ENCODE measurements at places on chromosomes 2 and 18.

DNA sequence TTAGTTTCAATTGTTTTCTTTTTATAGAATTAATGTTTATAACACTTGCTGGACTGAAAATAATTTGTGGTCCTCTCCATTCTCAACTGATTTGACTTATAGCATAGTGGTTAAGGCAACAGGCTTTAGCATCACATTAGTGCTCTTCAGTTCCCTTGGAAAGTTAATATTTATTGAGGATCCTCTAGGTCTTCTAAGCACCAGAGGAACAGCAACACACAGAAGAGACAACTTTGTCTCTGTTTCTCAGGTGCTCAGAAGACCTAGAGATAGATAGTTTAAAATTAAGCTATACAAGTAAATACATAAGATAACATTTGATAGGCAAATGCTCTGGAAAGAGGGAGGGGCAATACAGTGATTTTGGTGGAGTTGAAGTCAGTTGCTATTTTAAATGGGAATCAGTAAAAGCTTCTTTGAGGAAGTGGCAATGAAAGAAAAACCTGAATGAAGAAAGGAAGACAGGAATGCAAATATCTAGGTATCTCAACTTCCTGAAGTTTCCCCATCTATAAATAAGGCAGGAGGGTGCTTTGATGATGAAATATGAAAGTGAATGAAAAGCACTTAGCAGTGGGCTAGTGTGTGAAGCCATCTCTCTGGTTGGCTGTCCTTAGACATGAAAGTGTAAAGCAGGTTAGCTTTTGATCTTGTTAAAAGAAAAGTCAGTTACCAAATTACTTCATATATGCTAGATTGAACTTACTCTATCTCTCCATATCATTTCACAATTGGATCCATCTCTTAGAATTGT lies 7.9 kb downstream of the NEUROD1 start:
- no peak for DNase-seq

DNA sequence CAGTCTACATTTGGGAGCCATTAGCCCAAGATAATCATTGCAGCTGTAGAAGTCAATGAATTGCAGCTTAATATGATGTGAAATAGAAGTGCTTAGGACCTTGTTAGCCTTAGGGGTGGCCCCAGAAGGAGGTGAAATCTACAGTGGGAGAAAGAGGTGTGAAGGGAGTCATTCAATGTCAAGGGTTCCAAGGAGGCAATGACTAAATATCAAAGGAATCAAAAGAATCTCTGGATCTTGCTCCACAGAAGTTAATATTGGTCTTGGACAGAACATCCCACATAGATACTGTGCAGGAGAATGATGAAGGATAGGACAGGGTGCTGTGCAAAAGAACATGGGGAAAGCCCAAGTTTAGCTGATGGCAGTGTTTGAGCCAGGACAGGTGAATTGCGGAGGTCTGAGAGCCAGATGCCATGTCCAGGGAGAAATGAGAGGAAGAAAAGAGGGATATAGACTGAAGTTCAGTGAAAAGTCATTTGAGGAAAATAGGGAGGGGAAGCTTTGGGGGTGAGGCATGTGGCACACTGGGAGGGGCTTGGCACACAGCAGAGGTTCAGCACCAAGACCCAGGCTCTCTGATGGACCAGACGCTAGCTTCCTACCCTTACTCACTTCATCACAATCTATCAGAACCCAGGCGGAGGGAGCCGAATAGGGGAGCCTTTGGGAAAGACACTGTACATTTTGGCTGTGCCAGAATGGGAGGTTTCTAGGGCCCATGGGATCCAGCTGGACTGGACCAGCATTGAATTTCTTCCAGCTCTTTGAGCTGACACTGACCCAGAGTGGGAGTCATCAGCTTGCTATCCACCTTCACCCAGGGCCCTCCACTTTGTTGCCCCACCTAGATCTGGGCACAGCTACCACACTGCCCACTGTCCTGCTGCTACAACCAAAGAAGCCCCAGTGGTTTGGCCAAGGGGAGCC lies 2.2 kb downstream of the IL1F10 start:
- no peak for DNase-seq

GRCh38 chr2:31511376-31511775 lies 69.4 kb downstream of the SRD5A2 start:
- no peak for DNase-seq

GRCh38 chr2:168895771-168896170 lies 5.3 kb upstream of the G6PC2 start:
- DNase-seq = no peak

DNA sequence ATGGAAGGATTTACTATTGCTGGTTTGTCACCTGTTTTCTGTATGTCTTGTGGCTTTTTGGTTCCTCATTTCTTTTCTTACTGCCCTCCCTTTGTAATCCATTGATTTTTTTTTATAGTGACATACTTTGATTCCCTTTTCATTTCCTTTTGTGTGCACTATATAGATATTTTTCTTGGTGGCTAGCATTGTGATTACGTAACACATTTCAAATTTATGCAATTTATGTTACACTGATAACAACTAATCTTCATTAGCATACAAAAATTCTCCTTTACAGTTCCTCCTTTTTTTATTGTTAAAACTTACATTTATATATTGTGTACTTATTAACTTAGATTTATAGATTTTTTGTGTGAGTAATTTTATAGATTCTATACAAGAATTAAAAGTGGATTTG lies 80.6 kb downstream of the OTX1 start:
- DNase-seq = no peak

GRCh38 chr2:206323486-206323885 lies 49.0 kb downstream of the ZDBF2 start:
- DNase-seq = no peak

GRCh38 chr2:31812051-31812798 lies 198.6 kb downstream of the MEMO1 start:
- peak; percentile 61 for DNase-seq

GRCh38 chr2:177072090-177072489 lies 140.5 kb upstream of the HNRNPA3 start:
- DNase-seq = no peak

GRCh38 chr2:36425608-36426355 lies 70.2 kb downstream of the CRIM1 start:
- DNase-seq = no peak

DNA sequence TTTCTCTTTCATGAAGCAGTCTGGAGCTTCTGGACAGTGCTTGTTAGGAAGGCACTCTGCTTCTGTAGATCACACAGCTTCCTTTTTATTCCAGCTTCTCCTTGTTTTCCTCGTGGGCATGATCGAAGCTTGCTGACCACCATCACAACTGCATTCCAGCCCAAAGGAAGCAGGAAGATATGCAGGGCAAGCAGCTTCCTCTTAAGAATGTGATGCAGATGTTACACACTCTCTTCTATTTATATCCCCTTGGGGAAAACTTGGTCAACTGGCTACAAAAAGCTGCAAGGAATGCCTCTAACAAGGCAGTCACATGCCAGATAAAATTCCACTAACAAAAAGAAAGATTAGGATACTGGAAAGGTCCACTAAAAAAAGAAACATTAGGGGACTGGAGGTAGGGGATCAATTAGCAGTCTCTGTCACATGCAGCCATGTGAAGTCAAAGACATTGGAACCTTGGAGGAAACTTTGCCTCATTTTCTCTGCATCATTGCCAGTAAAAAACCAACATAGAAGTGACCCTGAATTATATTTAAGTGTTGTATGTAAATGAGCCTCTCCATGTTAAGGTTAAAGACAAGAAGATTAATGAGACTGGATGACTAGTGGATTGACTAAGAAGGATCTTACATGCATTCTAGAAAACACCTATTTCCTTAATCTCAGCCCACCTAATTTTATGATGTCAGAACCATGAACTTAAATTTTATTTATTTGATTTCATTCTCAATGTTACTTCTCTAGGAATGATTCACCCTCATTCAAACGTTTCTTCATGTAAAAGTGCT lies 98.3 kb downstream of the NAB1 start:
- peak; percentile 17 for DNase-seq

DNA sequence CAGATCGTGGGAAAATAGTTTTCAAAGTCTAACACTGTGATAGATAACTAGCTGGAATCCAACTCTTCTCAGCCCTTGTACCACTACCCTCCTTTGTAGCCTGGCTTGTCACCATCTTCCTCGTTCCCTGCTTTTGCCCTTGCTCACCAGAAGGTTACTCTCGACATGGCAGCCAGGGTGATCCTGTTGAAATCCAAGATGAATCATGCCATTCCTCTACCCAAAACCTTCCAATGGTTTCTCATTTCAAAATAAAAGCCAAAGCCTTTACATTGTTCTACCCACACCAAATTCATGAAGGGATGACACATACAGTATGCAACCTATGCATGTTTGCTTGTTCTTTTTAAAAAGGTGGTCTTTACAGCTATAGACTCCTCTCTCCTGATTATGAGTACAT lies 45.7 kb downstream of the STAT4 start:
- peak; percentile 61 for DNase-seq

GRCh38 chr18:35060122-35060815 lies 19.1 kb downstream of the MAPRE2 start:
- DNase-seq = no peak

DNA sequence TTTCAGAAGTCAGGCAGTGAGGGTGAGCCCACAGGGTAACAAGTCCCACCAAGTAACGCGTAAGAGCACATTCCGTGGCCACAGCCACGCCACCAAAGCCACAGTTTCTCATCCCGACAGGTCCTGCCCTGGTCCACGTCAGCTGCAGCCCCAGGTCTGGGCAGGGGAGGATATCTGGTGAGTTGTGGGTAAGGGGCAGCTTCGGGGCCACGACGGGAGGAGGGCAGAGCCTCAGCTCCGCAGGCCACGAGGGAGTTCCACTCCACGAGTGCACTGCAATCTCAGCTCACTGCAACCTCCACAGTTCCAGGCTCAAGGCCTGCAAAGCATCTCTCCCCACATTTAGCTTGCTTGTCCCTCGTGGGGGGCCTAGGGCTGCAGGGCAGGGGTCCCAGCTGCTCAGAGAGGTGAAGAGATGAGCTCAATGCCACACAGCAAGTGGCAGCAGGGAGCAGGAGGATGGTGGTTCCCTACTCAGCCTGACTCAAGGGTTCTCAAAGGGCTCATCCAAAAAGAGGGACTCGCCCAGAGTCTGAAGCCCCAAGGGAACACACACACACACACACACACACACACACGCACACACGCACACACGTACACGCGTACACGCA lies 12.5 kb downstream of the SNORC start:
- DNase-seq = no peak

- DNase-seq = peak; percentile 21
Observed at GRCh38 chr2:229728370-229728769, 14.0 kb upstream of the DNER start.

DNA sequence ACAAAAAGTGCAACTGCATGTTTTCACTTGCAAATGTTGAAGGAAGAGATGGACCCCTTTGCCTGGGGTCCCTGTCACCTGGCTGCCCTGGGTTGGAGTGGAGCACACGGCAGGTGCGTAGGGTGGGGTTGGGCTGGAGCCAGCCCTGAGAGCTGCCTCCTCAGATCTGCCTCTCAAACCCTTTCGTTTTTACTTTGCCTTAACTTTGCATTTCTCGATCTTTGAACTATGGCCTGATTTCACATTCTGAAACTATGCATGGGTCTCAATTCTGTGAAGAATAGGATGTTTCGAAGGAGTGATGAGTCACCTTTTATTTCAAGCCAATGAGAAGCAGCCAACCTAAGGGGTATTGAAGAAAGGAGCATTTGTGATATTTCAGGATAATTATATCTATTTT lies 132.8 kb downstream of the ACOXL start:
- DNase-seq = no peak

- DNase-seq = no peak
Observed at GRCh38 chr2:215451012-215451756, 15.3 kb upstream of the FN1 start.

- DNase-seq = no peak
Observed at GRCh38 chr2:101873543-101873942, 118.2 kb upstream of the IL1R2 start.

DNA sequence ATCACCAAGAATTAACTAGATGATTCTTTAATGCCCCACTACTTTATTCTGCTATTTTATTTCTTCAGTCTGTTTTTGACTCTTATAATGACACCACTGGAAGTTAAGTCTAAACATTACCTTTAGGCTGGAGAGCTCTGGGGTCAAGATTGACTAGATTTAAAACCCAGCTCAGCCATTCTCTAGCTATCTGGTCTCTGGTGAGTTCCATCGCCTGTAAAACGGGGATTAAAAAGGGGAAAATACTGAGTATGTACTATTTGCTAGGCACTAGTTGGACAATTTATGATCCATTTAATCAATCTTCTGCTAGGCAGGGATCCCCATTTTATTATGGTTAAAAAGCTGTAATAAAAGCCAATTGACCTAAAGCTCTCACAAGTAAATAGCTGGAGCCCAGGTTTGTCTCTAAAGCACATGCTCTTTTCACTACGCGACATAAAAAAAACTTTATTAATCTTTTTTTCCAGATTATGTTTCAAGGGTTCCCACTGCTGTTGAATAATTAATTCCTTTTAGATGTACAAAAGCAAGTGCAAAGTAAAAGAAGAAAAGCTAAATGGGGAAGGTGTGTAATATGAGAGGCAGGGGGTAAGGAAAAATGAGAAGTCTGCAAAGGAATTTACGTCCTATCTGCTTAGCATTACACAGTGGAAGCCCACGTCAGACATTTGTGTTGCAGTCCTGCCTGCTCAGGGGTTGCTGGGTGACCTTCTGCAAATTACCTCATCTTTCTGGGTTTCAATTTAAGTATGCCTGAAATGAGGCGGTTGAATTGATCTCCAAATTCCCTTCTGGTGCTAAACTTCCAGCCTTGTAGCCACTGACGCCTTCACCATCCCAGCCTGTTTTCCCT lies 918 bp upstream of the NABP1 start:
- DNase-seq = peak; percentile 86

DNA sequence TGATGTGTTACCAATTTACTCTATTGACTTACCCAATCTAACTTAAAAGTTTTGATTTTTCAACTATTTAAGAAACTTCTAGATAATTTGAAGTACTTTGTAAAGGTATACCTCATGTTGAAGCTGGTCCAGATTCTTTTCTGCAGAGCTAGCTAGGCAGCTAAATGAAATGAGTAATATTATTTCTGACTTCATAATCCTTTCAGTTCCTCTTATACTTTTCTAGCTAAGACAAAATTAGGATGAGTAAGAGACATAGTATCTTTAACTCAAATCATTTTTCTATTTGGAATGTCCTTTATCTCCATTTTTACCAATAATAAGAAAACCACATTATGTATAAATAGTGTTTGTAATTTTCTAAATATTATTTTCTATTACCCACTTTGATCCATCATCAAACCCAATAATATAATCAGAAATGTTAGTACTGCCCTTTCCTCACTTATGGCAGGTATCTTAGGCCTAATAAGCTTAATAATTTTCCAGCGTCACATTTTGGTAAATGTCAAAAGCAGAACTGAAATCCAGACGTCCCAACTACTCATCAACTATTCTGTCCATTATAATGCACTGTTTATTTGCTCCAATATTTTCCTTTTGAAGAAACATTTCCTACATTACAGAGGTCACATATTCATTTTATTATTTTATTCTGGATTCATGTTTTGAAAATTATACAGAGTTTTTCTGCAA lies 456.6 kb downstream of the THSD7B start:
- DNase-seq = peak; percentile 46

DNA sequence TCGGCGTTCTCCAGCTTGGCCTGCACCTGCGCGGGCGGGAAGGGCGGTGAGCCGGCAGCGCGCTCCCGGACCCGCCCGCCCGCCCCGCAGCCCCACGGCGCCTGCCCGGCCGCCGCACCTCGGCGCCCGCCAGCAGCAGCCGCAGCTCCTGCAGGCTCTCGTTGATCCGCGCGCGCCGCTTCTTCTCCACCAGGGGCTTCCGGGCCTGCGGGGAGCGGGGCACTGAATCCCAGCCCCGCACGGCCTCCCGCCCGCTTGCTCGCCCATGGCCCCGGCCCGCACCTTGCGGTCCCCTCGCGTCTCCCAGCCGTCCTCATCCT lies 335 bp downstream of the HES6 start:
- DNase-seq = no peak

GRCh38 chr2:196162586-196163175 lies 8.7 kb downstream of the STK17B start:
- no peak for DNase-seq
